Lower leg skin (tissue), 4 donors: ENCODE measurements at places on chromosomes 12 and 14. TPM values are rescaled to one million over a fixed set of nuclear protein-coding genes. Genes with fewer than 3 reads are reported as not detected.

- no peak for DNase-seq
These were observed 19.1 kb downstream of the TUNAR start for GRCh38 chr14:95895720-95896119.

DNA sequence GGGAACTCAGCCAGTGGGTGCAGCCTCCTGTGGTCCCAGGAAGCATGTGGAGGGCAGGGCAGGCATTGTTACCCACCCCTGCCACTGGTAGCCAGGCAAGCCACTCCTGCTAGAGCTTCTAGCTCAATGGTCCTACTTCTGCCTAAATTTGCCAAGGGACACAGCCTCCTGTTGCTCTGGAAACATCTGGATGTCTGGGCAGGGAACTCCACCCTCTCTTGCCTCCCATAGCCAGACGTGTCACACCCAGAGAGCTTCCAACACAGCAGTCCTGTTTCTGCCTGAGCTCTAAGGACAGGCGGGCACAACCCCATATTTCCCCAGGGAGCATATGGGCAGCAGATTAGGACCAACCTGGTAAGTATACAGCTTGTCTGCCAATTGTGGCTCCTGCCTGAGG is 350.2 kb downstream of the GLT1D1 start:
- DNase-seq: no peak

- DNase-seq: no peak
These were observed 60.8 kb upstream of the RTRAF start for GRCh38 chr14:51928568-51928967.

GRCh38 chr12:96219700-96220206 is 25.6 kb downstream of the ELK3 start:
- DNase-seq: no peak

GRCh38 chr14:77158882-77159255 is 17.3 kb upstream of the ZDHHC22 start:
- DNase-seq: no peak

DNA sequence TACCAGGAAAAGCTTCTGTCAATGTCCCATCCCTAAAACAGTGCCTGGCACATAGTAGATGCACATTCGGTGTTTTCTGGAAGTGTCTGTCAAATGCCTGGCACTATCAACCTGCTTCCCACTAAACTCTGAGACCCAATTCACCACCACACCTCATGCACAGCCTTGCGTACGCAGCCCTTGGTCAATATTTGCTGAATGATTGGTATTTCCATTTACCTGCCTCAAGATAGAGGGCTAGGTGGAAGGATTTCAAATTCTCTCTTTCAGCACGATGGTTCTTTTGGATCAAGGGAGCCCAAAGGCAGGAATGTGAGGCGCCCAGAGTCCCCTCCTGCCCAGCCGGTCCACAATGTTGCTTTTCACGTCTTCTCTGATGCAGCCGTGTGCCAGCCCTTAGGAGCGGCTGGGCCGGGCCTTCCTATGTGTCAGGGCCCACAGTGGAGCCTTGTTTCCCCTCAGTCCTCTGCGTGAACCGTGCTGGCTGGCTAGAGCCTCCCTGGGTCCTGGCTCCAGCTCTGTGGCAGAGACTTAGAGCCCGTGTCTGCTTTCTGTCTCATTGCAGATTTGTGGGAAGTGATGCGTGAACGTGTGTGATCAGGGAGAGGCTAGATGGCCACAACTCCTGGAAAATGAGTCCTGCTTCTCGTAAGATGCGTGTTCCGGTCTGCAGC is 99.9 kb upstream of the RFLNA start:
- no peak for DNase-seq

GRCh38 chr14:101563654-101564443 is 2.6 kb downstream of the DIO3 start:
- no peak for DNase-seq

DNA sequence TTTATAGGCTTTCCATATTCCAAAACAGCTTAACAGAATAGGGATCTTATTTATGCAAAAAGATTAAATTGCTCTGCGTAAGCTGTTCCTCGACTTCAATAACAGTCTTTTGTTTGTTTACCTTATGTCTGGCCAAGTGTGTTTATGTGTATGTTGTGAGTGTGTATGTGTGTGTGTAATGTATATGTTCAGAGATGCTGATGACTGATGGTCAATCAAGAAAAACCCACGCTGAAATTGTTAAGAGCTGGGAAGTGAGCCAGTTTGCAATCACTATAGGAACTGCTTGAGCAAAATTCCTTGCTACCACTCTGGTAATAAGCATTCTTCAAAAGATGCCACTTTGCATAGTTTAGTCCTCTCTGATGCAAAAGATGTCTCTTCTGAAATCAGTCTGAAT is 59.6 kb downstream of the PRKD1 start:
- DNase-seq: no peak

GUCY2C gene
- total RNA-seq: not detected

STYK1 gene
- 2.0 TPM for total RNA-seq
